Putamen (tissue), 1 donor: ENCODE measurements at places on chromosomes 5 and 9.

DNA sequence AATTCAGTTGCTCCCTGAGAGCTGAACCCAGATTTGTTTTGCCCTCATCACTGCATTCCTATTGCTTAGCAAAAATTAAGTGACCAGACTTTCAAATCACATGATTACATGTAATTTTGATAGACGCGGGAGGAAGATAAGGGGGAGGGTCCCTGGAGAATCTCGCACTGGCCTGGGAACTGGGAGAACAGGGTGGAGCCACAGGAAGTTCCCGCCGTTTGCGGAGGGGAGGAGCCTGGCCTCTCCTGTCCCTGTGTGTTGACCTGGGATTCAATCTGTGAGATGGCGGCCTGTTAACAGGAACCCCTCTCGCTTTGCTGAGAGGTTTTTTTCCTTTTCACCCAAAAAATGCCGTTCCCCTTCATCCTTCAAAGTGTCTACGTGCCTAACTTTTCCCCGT lies 142.9 kb upstream of the OR13F1 start:
- DNase-seq = no peak

GRCh38 chr5:115333164-115333563 lies 36.7 kb upstream of the CCDC112 start:
- DNase-seq = no peak

GRCh38 chr5:119383008-119383407 lies 27.2 kb downstream of the TNFAIP8 start:
- DNase-seq = no peak

- no peak for DNase-seq
Measured at GRCh38 chr9:31067418-31067817, 1317.0 kb upstream of the ACO1 start.

GRCh38 chr5:83509540-83509939 lies 38.0 kb downstream of the VCAN start:
- DNase-seq = no peak

DNA sequence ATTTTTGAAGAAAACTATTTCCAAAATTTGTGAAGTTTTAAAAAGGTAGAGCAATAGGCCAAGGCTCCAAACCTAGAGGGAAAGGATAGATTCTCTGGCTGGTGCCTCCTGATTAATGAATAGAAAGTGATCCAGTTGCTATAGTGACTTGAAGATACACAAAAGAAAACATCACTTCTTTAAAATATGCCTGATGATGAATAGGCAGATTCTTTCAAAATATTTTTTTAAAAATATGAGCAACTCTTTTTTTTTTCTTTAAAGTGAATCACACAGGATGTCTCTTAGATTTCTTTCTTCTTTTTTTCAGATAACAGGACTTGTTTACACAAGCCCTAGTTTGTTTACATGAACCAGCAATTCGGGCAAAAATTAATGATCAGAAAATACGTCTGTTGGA lies 124.4 kb downstream of the RFK start:
- no peak for DNase-seq

- DNase-seq = no peak
Measured at GRCh38 chr9:105114964-105115728, 129.3 kb upstream of the SLC44A1 start.

- no peak for DNase-seq
Measured at GRCh38 chr5:151174612-151175101, 17.1 kb upstream of the ANXA6 start.

DNA sequence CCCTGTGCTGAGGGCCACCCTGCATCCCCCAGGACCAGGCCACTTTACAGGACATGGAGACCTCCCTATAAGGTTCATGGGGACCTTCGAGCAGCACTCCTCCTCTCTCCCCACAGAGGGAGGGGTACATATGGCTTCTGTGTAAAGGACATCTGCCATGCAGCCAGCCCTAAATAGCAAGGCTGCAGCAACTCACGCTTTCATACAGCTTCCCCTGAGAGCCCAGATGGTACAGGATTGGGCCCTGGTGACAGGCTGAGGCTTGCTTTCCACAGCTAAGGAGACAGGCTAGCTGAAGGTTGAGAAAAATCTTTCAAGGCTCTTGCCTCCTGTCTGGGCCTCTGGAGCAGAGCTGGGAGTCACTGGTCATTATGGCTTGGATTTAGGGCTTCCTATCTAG lies 147.0 kb upstream of the ZNF366 start:
- no peak for DNase-seq

DNA sequence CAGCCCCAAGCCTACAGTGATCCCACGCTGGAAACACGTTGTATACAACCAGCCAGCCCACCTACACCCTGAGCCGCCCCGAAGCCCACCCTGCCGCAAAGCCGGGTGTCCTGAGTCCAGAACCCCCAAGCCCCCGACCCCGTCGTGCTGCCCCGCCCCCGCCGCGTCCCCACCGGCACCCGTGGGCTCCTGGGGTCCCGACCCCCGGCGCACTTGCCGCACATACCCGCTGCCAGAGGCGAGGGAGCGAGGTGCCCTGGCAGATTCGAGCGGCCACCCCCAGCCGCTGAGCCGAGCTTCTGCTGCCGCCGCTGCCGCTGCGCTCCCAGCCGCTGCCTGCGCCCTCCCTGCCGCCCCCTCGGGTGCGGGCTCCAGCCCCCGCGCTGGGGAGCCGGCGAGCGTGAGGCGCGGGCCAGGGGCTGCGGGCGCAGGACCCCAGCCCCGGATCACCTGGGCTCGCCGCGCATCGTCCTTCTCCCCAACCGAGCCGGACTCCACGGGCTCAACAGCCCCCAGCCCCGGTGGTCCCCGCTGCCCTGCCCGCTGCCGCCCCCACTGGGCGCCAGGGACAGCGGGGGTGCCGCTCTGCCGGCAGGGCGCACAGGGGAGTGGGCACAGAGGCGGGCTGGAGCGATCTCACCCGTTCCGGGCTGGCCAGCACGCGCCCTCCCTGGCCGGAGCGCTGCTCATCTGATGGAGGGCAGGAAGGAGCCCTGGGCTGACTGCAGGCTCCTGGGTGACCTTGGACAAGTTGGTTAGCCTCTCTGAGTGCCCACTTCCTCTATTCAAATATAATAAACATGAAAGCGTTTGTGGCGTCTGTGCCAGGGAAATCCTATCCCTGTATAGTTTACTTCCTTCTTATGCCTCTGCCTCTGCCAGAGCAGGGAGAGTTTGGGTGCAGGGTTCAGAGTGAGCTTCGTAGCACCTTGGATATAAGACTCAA lies at the start of gene HTR4:
HTR4 (minus strand) TSS at position 692 of the 946 bp plus-strand sequence. CDS start 17,513 bp downstream, outside the sequence.
- DNase-seq = no peak

- DNase-seq = no peak
Measured at GRCh38 chr5:120241400-120241799, 222.7 kb upstream of the PRR16 start.

DNA sequence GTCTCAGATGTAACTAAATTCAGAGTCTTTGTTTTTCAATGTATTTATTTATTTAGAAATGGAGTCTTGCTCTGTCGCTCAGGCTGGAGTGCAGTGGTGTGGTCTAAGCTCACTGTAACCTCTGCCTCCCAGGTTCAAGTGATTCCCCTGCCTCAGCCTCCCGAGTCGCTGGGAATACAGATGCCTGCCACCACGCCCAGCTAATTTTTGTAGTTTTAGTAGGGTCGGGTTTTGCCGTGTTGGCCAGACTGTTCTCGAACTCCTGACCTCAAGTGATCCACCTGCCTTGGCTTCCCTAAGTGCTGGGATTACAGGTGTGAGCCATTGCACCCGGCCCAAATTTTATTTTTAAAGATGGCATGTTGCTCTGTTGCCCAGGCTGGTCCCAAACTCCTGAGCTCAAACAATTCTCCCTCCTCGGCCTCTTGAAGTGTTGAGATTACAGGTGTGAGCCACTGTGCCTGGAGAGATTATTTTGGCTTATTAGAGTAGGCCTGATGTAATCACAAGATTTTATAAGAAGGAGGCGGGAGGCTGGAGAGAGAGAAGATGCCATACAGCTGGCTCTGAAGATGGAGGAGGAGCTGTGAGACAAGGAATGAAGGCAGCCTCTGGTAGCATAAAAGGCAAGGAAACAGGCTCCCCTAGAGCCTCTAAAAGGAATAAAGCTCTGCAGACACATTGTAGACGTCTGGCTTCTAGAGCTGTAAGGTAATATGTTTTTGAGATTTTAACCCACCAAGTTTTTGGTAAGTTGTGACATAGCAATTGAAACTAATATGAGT lies 12.9 kb upstream of the KLF9 start:
- no peak for DNase-seq

- no peak for DNase-seq
Measured at GRCh38 chr5:145824040-145824439, 11.1 kb downstream of the PRELID2 start.

DNA sequence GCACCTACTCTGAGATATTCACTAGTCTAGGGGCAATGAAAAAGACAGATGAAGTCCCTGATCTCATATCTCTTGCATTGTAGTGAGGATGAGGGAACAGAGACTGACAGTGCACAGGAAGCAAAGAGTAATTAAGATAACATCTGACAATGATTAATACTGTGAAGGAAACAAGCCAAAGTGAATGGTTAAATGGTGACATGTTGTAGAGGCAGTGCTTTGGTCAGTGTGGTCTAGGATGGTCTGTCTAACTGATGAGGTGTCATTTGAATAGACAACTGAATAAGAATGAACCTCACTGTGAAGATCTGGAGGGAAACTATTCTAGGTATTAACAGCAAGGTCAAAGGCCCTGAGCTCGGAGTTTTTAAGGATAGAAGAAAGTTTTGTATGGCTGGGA lies 333.3 kb upstream of the GRIA1 start:
- DNase-seq = no peak

DNA sequence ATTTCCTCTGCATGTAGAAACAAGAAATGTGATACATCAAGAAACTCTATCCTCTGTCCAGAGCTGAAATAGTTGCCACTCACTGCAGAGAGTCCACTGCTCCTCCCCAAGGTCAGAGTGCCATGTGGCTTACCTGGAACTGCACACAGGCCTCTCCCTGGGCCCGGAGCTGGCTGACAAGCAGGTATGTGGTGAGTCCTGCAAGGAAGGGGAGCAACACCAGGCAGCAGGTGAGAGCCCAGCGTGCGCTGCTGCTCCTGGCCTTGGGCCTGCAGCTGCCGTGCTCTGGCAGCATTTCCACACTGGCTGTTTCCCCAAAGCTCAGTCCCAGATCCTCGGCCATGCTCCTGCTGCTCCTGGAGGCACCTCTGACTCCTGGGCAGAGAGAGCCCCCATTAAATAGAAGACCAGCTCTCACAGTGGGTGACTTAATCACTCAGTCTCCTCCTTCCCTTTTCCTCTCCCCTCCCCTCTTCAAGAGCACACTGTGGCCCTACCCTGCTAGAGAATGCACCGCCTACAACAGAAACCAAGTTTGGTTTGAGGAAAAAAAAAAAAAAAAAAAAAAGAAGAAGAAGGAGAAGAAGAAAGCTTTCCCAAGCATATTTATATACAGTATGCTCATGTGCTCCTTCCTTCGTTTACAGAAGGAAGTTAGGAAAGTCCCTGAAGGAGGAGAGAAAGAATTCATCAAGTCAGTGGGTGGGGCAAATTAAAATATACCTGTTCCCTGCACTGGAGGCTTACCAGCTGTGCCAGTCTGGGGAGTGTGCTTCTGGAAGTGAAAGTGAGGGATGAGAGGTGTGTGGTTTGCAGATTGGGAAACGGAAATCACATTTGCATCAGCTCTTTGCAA lies at the start of gene TNFSF15:
TNFSF15 (minus strand) TSS at position 370 of the 856 bp plus-strand sequence; CDS start at position 343, 27 bp downstream.
- no peak for DNase-seq

DNA sequence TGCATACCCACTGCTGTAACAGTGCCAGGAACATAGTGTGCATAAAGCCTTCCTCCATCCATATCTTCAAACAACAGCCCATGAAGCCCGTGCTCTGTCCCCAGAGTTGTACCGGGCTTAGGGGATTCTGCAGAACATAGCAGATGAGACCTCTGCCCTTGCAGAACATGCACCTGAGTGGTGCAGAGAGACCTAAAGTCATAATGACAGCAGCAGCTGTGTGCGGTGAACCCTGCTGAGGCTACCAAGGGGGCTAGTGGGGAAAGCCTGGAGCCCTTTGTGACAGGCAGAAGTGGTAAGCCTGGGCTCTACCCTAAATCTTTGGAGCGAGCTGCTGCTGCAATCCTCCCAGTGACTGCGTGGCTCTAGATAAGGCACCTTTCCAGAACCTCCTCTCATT lies 32.2 kb upstream of the BRD3 start:
- DNase-seq = no peak

GRCh38 chr5:76084496-76085242 lies 1.5 kb downstream of the SV2C start:
- no peak for DNase-seq

DNA sequence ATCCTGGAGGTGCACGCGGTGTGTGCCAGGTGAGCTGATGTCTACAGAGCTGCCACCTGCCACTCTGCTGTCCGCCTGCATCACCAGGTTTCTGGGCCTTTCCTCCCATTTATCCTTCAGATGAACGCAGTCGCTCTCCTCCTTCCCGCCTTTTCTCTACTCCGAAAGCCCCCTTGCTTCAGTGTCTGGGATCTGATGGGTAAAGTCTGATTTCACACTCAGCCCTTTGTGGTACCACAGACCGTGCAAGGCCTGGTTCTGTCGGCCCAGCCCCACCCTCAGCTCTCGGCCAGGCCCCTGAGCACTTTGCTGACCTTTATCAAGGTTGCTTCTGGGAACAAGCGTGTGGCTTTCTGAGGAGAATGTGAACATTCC lies 32.5 kb downstream of the GLT6D1 start:
- DNase-seq = no peak

GRCh38 chr5:100787648-100788047 lies 115.4 kb downstream of the ST8SIA4 start:
- DNase-seq = no peak

GRCh38 chr5:52789851-52790250 lies 2.1 kb downstream of the ITGA1 start:
- no peak for DNase-seq

DNA sequence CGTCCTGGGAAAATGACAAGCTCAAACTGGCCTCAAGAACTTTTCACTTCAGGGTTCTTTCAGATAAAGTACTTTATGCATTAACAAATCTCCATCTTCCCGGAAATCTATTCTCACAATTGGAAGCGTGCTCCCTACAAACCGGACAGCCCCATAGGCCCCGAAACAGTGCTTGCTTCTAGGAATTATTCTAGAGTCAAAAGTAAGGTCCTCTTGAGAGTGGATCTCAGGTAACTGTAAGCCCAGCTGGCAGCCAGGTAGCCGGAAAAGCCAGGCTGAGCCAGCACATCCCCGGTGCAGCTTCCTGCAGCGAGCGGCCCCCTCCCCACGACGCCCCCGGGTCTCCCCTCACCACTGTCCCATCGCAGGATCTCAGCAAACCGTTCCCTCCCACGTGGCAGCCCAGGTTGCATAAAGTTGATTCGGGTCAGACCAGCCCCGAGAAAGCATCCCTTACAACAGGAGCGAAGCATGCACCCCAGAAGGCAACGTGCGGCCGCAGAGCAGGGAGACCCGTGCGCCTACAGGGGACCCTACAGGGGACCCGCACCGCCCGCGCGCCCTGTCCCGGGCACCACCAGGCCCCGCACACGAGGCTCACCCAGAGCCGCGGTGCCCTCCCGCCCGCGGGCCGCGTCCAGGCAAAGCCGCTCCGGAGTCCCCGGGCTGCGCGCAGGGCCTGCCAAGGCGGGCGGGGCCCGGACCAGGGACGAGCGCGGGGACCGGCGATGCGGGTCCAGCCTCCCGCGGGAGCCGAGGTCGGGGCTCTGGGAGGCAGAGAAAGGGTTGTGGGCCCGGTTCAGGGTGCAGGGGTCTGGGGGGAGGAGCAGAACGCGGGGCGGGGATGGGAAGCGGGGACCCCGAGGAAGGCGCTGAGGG lies 920 bp downstream of the LPCAT1 start:
- no peak for DNase-seq

GRCh38 chr5:74567411-74567995 lies 73.0 kb downstream of the ENC1 start:
- DNase-seq = no peak
